ENCODE measurements at places on chromosomes 12 and 14. TPM values are rescaled to one million over a fixed set of nuclear protein-coding genes. Genes with fewer than 3 reads are reported as not detected.

- DNase-seq, result no peak
Measured at GRCh38 chr12:129298921-129299320, 445.6 kb downstream of the GLT1D1 start.

AMN gene
- total RNA-seq, result 0.53 TPM

DNA sequence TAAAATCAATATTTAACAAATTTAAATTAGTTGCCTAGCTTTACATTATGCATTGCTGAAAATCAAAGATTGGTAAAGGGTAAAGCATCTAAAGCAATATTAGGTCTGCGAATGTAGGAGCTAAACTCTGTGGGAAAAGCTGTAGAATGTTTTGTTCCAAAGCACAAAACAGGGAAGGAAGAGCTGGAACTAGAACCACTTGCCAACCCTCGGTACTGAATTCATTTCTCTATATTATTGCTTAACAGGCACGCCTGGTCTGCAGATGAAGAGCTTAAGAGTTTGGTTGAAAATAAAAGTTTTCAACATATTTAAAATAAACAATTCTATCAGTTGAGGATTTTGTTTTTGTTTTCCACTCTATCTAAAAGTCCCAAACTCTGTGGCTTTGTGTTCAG lies 1252.8 kb upstream of the SEL1L start:
- no peak for DNase-seq

TOMM20L gene
- total RNA-seq, result not detected

CDH24 gene
- 2.5 TPM for total RNA-seq

DNA sequence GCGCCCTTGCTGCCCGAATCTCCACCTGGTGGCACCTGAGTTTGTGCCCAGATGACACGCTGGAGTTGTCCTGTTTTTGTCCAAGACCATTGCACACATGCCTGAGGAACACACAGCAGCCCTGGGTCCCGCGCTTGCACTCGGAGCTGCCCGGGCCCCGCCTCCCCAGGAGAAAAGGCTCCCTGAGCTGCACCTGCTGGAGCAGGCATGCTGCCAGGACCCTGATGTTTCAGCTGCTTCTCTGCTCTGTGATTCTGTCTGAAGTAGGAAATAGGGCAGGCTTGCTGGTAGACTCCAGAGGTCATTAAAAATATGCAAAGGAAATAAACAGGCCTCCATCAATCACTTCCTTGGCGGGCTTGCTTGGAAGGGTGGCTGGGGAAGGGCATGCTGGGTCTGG lies 271.6 kb downstream of the CACNA1C start:
- no peak for DNase-seq

GRCh38 chr14:102375119-102375518 lies 12.4 kb downstream of the TECPR2 start:
- no peak for DNase-seq

AKAP6 gene
- 0.85 TPM for total RNA-seq

DNA sequence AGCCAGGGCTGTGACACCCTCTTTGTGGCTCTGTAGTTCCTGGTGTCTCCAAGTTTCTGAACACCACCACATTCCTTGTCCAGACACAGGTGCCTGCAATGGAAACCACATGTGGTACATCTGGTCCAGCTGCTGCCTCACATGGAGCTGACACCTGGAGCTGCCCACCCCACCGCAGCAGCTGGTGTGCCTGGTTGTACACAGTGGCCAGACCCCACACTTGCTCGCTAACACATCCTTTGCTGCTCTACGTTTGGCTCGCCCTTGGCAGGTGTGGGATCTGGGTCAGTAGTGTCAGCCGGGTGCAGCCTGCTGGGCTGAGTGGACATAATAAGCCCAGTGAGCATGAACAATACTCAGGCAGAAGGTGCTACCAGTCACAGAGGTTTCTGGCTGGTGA lies 198.9 kb downstream of the ADGRD1 start:
- DNase-seq, result no peak

- DNase-seq, result no peak
Measured at GRCh38 chr14:51834240-51834639, 26.2 kb upstream of the GNG2 start.

- no peak for DNase-seq
Measured at GRCh38 chr12:114733919-114734318, 49.9 kb upstream of the TBX3 start.

FAM90A1 gene
- total RNA-seq, result 0.14 TPM

SOAT2 gene
- 1.1 TPM for total RNA-seq

Measured in activated CD8-positive, alpha-beta memory T cell treated with anti-CD3 and anti-CD28 coated beads, Interleukin-2, amount 10 ng/mL, durations not matched to agents 7 days and 5 days (primary cell).